CD4-positive, alpha-beta T cell treated with Interleukin-12 subunit alpha and Interleukin-12 subunit beta, for 1 hour (primary cell): ENCODE measurements at places on chromosomes 5 and 9.

GRCh38 chr9:123305879-123306278, 37.5 kb upstream of the STRBP start:
- no peak for DNase-seq

- no peak for DNase-seq
Observed at GRCh38 chr5:68502531-68502930, 287.0 kb downstream of the PIK3R1 start.

GRCh38 chr5:89351975-89352374, 469.0 kb upstream of the MEF2C start:
- no peak for DNase-seq

DNA sequence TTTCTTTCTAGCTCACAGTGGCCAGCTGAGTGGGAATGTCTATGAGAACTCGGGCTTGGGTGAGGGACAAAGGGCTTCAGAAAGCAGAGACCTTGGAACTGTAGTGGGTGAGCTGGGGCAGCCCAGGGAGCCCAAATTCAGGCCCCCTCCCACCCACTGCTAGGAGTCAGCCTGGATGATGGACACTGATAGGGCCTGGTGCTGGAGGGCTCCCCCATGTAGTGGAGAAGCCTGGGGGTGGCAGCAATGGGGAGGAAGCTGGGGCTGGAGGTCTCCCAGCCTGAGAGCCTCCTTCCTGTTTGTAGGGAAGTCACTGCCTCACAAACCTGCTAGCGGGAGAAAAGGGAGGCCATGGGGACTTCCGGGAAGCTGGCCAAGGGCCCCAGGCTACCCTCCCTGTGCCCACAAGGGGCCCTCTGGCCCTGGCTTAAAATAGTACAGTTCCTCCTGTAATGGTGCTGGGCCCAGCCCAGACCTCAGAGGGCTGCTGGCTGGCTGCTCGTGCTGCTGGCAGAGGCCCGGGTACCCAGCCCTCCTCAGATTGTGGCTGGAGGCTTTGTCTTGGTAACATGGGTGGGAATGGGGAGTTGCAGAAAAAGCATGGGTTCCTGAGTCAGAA, 6.3 kb upstream of the NR5A1 start:
- no peak for DNase-seq

- no peak for DNase-seq
Observed at GRCh38 chr5:123154886-123155445, 65.9 kb downstream of the PRDM6 start.

- DNase-seq = no peak
Observed at GRCh38 chr5:73938280-73938937, 312.4 kb downstream of the ARHGEF28 start.

GRCh38 chr5:157836121-157836753, 22.7 kb downstream of the CLINT1 start:
- no peak for DNase-seq

DNA sequence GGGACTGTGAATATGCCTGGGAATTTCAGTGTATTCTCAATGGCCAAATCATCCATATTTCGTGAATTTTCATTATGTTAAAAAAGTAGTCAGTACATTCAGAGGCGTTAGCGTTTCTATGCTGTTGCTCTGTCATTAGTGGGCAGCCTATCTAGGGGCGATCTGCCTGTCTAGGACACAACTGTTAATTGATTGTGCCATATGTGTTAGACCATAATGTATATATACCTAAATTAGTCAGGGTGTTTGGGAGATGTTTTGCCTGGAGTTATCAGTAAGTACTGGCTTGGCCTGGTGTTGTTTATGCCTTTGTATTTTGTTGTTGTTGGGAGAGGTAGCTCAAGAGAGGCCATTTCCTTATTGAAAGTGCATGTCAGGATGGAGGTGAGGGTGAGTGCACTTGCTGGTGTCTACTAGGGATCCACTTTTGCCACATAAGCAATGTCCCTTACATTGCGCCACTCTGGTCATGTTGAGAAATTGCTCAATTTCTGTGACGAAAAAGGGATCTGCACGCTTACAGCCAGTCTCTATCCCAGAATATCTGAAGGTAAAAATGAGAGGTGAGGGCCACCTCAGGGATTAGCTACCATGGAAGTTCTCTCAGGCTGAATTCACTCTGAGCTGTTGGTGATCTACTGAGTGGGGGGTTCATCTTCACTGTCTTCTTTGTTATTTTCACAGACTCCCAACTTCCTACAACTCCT, 123.3 kb downstream of the ST8SIA4 start:
- DNase-seq = peak; percentile 25

DNA sequence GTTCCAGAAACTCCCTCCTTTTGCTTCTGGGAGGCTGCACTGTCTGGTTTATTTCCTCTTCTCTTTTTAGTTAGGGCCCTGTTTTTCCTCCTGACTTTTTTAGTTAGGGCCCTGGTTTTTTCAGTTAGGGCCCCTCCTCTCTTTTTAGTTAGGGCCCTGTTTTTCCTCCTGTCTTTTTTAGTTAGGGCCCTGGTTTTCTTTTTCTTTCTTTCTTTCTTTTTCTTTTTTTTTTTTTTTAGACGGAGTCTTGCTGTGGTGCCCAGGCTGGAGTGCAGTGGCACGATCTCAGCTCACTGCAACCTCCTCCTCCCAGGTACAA, 15.1 kb downstream of the GSN start:
- DNase-seq = no peak

- DNase-seq = no peak
Observed at GRCh38 chr9:14133394-14133793, 180.5 kb downstream of the NFIB start.
